GM12891 (cell line): ENCODE measurements at places on chromosomes 5 and 9.

- no peak for DNase-seq
Observed at GRCh38 chr5:2295476-2295875, 412.8 kb upstream of the IRX4 start.

DNA sequence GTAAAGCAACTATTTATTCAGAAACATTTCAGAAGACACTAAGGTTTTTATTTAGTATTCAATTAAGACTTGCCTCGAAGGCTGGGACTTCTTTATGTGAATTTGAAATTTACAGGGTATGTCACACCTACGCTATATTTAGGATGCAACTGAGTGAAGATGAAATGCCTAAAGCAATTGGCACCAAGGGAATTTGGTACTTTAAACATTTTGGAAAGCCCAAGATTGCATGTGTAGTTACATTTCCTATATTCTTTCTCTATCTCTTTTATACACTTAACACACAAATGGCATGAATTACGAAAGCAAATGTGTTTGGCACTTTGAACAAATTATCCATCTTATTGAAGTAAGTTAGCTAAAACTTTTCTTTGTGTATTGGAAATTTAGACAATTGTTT is 633.3 kb downstream of the PDE4D start:
- DNase-seq = no peak

DNA sequence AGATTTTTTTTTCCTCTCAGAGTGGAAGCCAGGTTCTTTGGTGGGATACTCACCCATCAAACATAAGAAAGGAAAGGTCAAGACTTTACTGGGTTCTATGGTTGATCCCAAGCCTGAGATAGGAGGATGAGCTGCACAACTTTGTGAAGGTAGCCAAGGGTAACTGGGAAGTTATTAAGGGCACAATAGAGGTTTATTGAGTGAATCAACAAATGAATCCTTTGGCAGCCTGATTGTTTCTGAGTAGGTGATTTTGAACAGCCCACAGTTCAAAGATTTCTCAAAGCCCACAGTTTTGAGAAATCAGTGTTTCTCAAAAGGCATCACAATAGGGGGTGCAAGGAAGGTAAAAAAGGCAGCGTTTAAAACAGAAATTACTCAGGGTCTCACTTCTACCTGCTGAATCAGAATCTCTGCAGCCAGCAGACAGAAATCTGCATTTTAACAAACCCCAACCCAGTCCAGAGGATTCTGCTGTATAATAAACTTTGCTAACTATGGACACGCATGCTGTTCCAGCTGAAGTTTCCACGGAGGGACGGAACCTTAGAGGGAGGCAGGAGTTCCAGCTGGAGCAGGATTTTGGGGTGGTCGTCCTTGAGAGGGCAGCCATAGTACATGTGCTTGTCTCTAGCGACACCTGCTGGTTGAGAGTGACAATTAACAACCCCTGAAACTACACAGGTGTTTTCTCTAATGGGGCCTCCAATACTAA is 32.7 kb upstream of the FSD1L start:
- DNase-seq = peak; percentile 28

- no peak for DNase-seq
Observed at GRCh38 chr5:151862811-151863472, 61.7 kb downstream of the GLRA1 start.

GRCh38 chr5:151550146-151550545 is 41.0 kb downstream of the FAT2 start:
- DNase-seq = no peak

- DNase-seq = no peak
Observed at GRCh38 chr5:178640331-178641045, 13.6 kb upstream of the CLK4 start.

DNA sequence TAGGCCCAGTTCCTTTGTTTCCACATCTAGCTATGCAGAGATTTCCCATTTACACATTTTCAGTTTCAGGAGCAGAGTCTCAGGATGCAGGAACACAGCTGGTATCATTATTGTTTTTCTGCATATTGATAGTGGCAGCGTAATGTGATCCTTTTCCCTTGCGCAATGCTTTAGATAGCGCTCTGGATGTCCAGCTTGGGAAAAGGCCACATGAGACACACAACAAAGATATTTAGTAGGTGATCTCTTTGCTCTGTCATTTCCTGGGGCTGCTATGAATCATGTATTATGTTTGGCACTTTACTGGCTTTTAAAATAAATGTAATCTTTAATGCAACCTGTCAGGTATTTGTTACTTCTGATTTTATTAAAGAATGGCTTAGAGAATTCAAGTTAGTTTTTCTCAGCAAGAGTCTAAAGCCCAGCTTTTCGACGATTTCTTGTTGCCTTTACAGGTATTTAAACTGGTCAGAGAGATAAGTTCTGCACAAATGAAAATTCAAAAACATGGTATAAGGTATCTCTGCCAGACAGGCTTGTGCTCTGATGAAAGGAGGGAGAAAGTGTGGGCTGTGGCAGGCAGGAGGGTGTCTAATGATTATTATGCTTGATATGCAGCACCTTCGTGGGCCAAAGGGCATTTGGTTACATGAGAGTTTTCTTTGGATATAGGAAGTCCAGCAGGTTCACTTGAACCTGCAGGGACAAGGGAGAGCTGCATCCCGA is 42.2 kb downstream of the PTTG1 start:
- DNase-seq = no peak

DNA sequence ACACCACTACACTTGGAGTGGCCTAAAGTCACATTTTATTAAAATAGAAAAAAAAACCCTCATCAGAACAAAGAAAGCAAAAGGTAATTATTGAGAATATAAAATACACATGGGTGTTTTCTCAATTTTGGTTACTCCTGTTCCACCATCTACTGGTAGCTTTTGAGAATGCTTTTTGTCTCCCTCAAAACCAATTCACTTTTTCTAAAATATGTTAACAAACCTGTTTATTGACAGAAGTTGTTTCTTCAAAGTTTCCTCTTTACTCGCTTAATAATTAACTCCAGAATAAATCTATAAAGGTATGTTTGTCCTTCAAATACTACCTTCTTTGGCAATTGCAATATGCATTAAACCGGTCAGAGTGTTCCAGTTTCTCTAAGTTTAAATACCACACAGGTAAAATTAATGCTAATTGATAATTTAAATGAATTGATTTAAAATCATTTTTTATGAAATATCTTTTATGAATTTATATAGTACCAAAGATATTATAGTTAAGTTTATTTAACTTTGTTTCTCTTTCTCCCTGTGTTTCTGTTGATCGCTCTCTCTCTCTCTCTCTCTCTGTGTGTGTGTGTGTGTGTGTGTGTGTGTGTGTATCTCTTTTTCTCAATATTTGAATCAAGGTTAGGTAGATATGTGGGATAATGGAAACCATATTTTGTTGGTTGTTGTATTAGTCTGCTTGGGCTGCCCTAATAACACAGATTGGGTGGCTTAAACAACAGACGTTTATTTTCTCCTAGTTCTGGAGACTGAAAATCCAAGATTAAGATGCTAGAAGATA is 487.4 kb downstream of the PRDM9 start:
- no peak for DNase-seq

- DNase-seq = no peak
Observed at GRCh38 chr5:2139478-2139877, 256.8 kb upstream of the IRX4 start.

- no peak for DNase-seq
Observed at GRCh38 chr5:67027171-67027570, 169.4 kb downstream of the CD180 start.

DNA sequence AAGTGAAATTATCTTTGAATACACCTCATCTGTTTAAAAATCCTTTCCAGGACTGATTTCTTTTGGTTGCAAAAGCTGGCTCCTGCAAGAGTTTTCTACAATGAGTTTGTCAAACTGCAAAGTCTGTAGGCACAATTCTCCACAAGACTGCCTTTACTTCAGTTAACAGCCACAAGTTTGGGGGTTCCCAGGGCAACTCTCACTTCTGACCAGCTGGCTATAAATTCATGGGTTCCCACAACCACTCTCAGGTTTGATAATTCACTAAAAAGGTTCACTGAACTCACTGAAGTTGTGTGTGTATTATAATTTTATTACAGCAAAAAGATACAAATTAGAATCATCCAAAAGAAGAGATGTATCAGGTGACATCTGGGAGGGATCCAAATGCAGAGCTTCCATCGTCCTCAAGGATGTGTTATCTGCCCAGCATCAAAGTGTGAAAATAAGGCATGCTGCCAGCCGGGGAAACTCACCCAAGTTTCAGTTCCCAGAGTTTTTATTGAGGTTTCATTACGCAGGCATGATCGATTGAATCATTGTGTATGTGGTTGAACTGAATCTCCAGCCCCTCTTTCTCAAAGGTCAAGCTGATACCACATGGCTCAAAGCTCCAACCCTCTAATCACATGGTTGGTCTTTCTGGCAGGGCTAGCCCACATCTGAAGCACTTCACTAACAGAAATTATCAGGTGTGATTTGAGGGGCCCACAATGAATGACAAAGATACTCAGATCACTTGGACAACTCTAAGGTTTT is 19.0 kb upstream of the PSIP1 start:
- no peak for DNase-seq

DNA sequence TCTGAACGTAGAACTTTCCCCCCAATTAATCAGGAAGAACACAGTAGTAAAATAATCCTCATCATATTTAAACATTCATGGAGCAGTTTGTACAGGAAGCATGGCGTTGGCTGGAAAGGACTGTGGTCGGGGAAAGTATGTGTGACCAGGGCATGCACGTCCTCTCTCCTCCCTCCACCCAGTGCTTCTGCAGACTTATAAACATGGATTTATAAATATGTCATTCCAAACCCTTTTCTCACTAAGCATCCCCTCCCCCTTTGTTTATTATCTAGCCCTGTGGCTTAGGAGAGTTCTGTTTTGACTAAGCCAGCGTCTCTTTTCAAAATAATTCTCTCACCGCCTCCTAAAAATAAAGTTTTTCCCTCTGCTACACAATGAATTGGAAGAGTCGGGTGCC is 70.4 kb upstream of the DAP start:
- DNase-seq = no peak

- no peak for DNase-seq
Observed at GRCh38 chr9:102569436-102569835, 425.7 kb upstream of the CYLC2 start.

DNA sequence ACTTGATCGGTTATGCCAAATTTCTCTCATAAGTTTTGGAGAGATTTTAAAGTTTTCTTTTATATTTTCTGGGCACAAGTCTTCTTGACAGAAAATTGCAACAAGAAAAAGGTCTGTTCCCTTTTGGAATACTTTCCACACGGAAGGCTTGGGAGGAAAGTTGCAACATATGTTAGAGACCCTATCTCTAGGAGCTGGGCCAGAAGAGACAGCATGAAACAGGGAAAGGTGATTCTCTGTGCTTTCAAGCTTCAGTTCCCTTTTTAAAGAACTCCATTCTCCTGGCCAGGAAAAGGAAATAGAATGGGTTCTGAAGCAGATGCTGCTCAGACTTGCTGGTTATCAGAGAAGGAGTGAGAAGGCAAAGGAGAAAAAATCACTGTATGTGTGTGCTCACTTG is 368.3 kb downstream of the SPATA31D1 start:
- no peak for DNase-seq

- peak; percentile 2 for DNase-seq
Observed at GRCh38 chr5:59562756-59563389, 330.7 kb downstream of the PDE4D start.

DNA sequence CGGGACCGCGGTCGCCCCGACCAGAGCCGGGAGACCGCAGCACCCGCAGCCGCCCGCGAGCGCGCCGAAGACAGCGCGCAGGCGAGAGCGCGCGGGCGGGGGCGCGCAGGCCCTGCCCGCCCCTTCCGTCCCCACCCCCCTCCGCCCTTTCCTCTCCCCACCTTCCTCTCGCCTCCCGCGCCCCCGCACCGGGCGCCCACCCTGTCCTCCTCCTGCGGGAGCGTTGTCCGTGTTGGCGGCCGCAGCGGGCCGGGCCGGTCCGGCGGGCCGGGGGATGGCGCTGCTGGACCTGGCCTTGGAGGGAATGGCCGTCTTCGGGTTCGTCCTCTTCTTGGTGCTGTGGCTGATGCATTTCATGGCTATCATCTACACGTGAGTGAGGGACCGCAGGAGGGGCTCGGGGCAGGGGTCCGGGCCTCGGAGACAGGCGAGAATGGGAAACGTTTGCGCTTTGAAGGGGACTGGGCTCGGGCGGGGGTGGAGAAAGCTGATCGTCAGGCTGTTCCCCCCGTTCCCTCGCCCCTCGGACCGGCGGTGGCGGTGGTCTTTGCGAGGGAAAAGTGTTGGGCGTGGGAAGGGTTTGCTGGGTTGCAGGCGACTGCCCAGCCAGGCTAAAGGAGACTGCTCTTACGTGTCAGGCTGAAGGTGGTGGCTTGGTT is 457 bp downstream of the UGCG start:
- DNase-seq = peak; percentile 19

- DNase-seq = no peak
Observed at GRCh38 chr5:61461417-61461816, 129.4 kb downstream of the ZSWIM6 start.
